ENCODE measurements at places on chromosomes 5 and 9. TPM values are rescaled to one million over a fixed set of nuclear protein-coding genes. Genes with fewer than 3 reads are reported as not detected.

Gene IL3
- total RNA-seq: not detected

Gene NDOR1
- 8.6 TPM for total RNA-seq

Gene RNF14
- 80.3 TPM for total RNA-seq

Gene WNT8A
- total RNA-seq: not detected

Gene PCDHGA5
- total RNA-seq: 1.7 TPM

Gene BTNL9
- total RNA-seq: not detected
